Mononuclear cell (primary cell): ENCODE measurements at places on chromosomes 7 and 10. TPM values are rescaled to one million over a fixed set of nuclear protein-coding genes. Genes with fewer than 3 reads are reported as not detected.

Gene PCDH15
- total RNA-seq, result under 0.01 TPM

Gene XRCC2
- 0.42 TPM for total RNA-seq

Gene KEL
- total RNA-seq, result 0.10 TPM

Gene GOLGA7B
- total RNA-seq, result 1.7 TPM

Gene ASIC3
- total RNA-seq, result 0.84 TPM

Gene ADAM22
- 0.94 TPM for total RNA-seq

Gene UCN3
- not detected for total RNA-seq

Gene GPR141
- total RNA-seq, result 3.8 TPM

Gene SDHAF3
- 5.9 TPM for total RNA-seq

Gene PLXNA4
- 2.6 TPM for total RNA-seq

Gene ZNF117
- 3.8 TPM for total RNA-seq

Gene GBX1
- total RNA-seq, result not detected

Gene ZNF804B
- not detected for total RNA-seq

Gene ZPBP
- total RNA-seq, result not detected

Gene SPDYE5
- total RNA-seq, result not detected

Gene VAX1
- total RNA-seq, result not detected

Gene FANK1
- total RNA-seq, result 0.21 TPM

Gene MALRD1
- total RNA-seq, result not detected

Gene TMEM176A
- 2.1 TPM for total RNA-seq

Gene ATG9B
- total RNA-seq, result 3.6 TPM

Gene ADRB1
- total RNA-seq, result 2.4 TPM
